ENCODE measurements at places on chromosomes 7 and 10. TPM values are rescaled to one million over a fixed set of nuclear protein-coding genes. Genes with fewer than 3 reads are reported as not detected.

SAMD9L gene
- total RNA-seq: 9.5 TPM

SCART1 gene
- 2.7 TPM for total RNA-seq

CRHR2 gene
- total RNA-seq: not detected

CNPY1 gene
- total RNA-seq: not detected

RHBDD2 gene
- 8.3 TPM for total RNA-seq

HABP2 gene
- not detected for total RNA-seq

Measured in smooth muscle cell of the coronary artery (primary cell).